ENCODE measurements at places on chromosomes 6 and 20. TPM values are rescaled to one million over a fixed set of nuclear protein-coding genes. Genes with fewer than 3 reads are reported as not detected.

DNA sequence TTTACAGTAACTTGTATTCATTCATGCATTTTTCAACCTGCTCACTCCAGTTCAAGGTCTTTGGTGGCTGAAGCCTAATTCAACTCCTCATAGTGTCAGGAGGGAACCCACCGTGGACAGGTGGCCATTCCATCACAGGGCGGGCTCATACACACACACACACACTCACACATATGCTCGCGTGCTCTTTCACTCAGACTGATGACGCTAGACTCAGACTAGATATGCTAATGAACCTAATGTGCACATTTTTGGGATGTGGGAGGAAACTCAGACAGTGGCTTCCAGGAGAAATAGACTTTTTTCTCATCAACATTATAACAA is 56.7 kb downstream of the TRIM27 start:
- no peak for DNase-seq

DNA sequence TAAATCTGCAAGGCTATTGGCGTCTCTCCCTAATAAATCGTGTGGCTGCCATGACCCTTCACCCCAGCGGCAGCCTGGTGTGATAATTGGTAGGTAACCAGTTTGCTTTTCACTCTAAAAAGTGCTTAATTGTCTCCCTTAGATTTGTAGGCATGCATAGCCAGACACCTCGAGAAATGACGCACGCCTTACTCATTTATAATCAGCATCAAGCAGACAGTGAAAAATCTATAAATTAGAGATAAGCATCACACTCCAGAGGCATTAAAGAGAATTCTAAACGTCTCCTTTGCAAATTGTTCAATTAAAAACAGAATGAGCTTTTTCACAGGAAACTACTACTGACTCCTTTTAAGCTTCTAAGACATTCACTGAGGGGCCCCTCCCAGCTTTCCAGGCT is 110.2 kb upstream of the RPS6KA2 start:
- DNase-seq = no peak

DNA sequence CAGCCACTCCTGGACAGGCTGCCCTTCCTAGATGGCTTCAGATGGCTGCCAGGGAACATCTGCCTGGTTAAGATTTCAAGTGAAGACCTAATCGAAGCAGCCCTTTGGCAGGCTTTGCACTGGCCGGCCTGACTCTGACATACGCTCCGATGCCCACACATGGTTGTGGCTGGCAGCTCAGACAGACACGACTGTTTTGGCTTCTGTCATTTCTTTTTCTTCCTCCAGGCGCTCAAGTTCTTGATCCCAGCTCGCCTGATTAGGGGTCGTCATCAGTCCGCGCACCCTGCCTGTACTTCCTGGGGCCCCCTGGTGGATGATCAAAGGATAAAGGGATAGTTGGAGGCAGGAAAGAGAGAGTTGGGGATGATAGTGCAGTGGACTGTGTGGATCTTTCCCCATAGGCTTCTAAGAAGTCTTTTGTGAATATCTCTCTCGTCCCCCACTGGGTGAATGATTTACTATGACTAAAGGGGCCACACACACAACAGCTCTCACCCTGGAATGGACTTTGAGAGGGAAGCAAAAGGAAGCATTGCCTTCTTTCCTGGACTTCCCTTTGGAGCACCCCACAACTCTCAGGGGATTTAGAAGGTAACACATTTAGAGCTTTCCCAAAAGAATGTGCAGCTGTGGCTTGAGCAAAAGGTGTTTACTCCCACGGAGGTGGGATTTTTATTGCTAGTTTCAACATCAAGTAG is 21.4 kb upstream of the TRAM2 start:
- DNase-seq = peak; percentile 65

DNA sequence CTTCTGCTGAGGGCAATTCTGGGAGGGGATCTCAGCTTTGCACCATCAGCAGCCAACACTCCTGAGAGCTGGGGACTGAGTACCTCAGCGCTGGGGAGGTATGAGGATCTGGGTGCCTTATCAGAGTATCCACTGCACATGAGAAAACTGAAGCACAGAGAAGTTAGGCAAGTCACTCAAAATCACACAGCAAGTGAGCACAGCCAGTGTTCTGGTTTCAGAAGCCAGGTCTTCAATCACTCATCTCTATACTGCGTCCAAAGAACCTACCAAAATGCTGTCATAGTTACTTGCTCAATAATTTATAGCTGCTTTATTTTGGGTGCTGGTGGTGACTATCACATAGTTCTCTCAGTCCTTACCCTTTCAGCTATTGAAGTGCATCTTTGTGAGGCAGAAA is 5.0 kb downstream of the ADTRP start:
- no peak for DNase-seq

DNA sequence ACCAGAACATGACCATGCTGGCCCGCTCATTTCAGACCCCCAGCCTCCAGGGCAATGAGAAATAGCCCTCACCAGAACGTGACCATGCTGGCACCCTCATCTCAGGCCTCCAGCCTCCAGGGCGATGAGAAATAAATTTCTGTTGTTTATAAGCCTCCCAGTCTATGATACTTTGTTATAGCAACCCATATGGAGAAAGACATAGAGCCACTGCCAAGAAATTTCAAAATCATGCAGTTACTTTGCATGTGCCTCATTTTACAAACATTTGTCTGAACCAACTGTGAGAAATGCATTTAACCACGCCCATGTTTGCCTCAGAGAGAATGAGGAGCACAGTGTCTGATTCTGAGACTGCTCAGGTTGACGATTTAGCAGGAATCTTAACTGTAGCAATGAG is 15.5 kb downstream of the CYP39A1 start:
- DNase-seq = no peak

DNA sequence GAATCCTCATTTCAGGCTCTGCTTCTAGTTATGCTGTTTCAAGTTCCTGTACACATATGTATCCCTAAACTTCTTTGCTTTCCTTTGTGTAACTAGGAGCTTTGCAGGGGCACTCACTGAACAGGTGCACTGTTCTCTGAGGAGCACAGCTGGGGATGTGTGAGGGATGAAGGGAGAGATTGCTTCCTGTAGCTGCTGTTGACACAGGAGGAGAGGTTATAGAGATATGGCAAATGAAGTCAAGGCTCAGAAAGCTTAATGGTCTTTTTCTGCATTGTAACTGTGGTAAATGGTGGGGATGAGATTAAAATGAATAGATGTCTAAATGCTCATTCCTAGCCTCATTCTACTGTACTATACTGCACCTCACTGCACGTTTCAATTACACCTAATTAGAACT is 454.3 kb downstream of the BTBD3 start:
- DNase-seq = no peak

DNA sequence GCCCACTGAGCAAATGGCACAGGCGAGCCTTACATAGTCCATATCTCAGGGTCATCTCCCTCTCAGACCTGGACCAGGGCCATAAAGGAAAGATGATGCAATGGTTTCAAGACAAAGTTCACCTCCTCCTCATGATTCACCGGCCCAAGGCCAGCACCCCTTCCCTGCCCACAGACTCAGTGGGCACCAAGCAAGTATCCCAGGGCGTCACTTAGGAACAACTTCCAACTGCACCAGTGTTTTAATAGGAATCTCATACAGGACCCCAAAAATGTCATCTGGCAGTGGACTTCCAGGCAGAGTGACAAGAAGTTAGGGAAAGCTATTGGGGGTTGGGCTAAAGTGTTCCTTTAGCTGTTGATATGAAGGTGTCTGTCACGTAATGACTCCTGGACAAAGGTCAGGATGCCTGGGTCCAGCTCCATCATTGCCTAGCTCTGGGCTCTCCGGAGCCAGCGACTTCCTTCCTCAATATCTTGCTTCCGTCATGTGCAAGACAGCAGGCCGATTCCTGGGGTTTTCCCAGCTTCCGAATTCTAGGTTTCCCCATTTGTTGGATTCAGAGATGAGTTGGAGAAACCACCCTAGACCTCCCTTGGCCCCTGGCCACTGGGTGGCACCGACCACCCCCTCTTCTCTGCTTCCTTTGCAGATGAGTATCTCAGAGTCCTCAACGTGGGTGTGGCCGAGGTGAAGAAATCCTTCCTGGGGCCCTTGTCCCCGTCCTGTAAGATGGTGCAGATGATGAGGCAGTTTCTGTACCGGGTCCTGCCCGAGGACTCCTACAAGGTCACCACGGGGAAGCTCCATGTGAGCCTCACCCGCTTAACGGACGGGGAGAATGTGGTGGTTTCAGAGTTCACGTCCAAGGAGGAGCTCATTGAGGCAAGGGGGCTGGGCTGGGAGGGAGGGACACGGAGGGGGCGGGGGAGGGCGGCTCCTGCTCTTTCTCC is 21.1 kb downstream of the PNPLA1 start:
- no peak for DNase-seq

GRCh38 chr20:35017099-35017835 is 61.6 kb downstream of the MYH7B start:
- no peak for DNase-seq

DNA sequence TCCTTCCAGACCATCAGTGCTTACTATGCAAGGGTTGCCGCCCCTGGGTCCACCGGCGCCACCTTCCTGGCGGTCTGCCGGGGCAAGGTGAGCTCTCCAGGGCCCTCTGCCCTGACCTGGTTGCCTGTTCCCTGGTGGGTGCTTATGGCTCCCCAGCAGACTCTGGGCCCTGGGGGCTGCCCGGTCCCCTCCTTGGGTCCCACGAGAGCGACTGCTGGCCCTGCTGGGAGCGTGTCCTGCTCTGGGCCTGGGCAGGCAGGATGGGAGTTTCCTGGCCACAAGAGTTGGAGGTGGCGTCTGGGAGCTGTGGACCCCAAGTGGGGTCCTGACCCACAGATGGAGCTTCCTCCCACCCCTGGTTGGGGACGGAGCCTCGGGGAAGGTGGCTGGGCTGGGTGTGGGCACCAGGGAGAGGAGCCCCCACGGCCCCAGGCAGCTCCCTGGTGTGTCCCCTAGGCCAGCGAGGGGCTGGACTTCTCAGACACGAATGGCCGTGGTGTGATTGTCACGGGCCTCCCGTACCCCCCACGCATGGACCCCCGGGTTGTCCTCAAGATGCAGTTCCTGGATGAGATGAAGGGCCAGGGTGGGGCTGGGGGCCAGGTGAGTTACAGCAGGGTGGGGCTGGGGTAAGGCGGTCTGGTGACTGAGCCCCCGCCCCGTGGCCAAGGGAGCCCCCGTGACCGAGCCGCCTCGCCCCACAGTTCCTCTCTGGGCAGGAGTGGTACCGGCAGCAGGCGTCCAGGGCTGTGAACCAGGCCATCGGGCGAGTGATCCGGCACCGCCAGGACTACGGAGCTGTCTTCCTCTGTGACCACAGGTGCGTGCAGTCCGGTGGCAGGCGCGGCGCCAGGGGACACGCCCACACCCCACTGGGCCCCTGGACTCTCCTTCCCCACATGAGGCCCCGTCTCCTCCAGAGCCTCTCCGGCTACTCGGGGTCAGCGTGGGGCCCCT is 7.1 kb upstream of the TNFRSF6B start:
- DNase-seq = no peak

- DNase-seq = no peak
Measured at GRCh38 chr20:22920898-22921297, 114.2 kb upstream of the SSTR4 start.

GRCh38 chr6:168314948-168315347 is 4.6 kb downstream of the DACT2 start:
- no peak for DNase-seq

The RSPO3 gene
- total RNA-seq = not detected

The ARID1B gene
- total RNA-seq = 67.5 TPM

The GCNT2 gene
- total RNA-seq = 2.5 TPM

The PHACTR3 gene
- not detected for total RNA-seq

The DBNDD2 gene
- 25.2 TPM for total RNA-seq

The ELOVL2 gene
- total RNA-seq = not detected

The USP49 gene
- 6.3 TPM for total RNA-seq
